SK-MEL-5 (cell line): ENCODE measurements at places on chromosomes 6 and 20.

GRCh38 chr6:4212588-4212987 lies 77.2 kb upstream of the ECI2 start:
- no peak for DNase-seq

GRCh38 chr6:113562248-113562647 lies 294.9 kb upstream of the MARCKS start:
- no peak for DNase-seq

DNA sequence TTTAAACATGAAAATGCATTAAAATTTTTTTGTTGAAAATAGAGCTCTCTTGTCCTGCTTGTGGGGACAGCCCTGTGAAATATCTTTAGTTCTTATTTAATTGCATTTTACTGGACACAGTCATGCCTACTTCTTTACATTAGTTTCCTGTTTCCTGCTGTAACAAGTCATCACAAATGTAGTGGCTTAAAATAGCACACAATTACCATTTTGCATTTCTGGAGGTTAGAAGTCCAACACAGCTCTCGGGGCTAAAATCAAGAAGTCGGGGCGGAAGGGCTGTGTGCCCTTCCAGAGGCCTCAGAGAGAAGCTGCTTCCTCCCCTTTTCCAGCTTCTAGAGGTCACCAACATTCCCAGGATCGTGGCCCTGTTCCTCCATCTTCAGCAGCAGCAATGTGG lies 29.4 kb downstream of the PNLDC1 start:
- no peak for DNase-seq

- DNase-seq, result no peak
These were observed 130.0 kb upstream of the ARG1 start for GRCh38 chr6:131443014-131443413.

GRCh38 chr6:161191007-161191406 lies 82.9 kb downstream of the AGPAT4 start:
- DNase-seq, result no peak

GRCh38 chr6:22071270-22072041 lies 225.4 kb downstream of the PRL start:
- DNase-seq, result peak; percentile 88

DNA sequence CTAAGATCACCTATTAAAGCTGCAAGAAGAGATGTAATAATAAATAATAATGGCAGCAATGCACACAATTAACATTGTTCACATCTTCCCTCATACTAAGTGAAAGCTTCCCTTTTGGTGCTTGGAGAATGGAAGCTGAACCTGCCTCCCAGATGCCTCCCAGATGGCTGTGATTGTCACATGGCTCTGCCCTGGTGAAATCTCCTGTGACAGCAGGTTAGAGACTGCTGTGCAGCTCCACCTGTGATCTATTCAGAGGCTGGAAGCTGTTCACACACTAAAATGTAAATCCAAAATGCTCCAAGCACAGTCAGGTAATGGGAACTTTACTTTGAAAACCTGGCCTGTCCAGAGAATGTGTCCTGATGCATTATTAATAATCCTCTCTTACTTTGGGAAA lies 41.7 kb upstream of the RGS17 start:
- no peak for DNase-seq

DNA sequence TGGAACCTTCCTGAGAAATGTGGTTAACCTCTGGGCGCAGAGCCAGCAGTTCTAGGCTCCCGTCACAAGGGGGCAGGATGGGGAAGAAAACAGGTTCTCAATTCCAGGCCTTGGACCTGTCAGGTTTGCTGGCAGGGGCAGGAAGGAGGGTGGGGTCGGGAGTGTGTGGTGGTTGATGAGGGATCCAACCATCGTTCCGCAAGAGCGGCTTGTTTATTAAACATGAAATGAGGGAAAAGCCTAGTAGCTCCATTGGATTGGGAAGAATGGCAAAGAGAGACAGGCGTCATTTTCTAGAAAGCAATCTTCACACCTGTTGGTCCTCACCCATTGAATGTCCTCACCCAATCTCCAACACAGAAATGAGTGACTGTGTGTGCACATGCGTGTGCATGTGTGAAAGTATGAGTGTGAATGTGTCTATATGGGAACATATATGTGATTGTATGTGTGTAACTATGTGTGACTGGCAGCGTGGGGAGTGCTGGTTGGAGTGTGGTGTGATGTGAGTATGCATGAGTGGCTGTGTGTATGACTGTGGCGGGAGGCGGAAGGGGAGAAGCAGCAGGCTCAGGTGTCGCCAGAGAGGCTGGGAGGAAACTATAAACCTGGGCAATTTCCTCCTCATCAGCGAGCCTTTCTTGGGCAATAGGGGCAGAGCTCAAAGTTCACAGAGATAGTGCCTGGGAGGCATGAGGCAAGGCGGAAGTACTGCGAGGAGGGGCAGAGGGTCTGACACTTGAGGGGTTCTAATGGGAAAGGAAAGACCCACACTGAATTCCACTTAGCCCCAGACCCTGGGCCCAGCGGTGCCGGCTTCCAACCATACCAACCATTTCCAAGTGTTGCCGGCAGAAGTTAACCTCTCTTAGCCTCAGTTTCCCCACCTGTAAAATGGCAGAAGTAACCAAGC lies 29.6 kb downstream of the SRSF3 start:
- DNase-seq, result peak; percentile 83

- no peak for DNase-seq
These were observed 982.0 kb upstream of the FLRT3 start for GRCh38 chr20:15319439-15319838.

DNA sequence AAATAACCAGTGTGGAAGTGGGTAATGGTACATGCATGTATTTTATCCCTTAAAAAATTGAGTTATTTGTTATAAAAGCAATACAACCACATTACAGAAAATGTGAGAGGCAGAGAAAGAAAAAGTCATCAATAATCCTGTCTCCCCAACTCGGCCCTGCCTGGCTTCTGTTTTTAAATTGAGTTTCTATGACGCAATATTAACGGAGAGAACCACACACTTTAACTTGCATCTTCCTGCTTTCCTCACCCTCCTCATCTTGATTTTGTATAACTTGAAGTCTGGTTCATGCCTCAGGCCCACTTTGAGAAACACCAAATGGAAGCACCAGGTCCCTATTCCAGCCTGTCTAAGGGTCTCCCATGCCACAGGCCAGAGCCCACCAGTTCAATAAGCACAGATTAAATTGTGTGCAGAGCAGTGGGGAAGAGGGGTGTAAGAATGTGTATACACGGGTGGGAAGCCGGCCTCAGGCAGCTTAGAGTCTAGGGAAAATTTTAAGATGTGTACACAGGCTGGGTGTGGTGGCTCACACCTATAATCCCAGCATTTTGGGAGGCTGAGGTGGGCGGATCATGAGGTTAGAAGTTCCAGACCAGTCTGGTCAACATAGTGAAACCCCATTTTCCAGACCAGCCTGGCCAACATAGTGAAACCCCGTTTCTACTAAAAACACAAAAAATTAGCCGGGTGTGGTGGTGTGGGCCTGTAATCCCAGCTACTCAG lies 15.9 kb downstream of the KCNK5 start:
- DNase-seq, result no peak

- DNase-seq, result no peak
These were observed 274.8 kb downstream of the LRFN2 start for GRCh38 chr6:40312213-40313015.

DNA sequence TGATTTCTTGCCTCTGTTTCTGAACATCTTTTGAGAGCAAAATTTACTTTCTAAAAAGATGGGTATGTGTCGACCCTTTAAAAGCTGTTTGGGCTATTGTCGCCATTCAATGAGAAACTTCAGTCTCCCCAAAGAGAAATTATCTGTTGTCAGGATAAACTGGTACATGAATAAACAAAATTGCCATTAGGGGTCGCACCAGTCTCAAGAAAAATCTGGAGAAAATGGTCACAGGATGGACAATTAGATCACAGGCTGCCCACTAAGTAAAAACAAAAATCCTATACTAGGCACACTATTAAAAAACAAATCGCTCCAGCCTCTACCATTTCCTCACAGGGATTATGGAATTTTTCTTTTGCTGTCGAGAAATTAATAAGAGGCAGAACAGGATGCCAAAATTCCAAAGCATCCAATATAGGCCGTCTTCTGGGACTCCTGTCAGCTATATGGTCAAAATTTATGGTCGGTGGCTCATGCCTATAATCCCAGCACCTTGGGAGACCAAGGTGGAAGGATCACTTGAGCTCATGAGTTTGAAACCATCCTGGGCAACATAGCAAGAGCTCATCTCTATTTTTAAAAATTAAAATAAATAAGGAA lies 5.5 kb upstream of the HLA-E start:
- peak; percentile 74 for DNase-seq

GRCh38 chr6:100088009-100088408 lies 94.0 kb upstream of the MCHR2 start:
- DNase-seq, result no peak

GRCh38 chr6:152698692-152699091 lies 995 bp downstream of the MYCT1 start:
- no peak for DNase-seq

- no peak for DNase-seq
These were observed 179.2 kb downstream of the PREX1 start for GRCh38 chr20:48648482-48649051.

DNA sequence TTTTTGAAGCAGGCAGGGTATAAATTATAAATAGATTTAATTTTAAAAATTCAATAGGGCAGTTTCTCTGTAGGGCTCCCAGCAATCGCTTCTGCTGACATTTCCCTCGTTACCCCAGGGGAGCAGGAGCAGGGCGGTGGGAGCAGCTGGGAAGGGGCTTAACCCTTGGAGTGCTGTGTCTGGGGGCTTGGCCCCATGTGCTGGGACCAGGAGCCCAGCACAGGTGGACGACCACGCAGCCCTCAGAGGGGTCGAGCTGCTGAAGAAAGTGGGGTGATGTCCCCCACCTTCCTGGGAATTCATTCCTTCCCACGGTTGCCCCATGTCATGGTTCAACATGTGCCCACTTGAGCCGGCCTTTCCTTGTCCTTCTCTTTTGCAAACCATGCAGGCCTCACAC lies 67.5 kb upstream of the STX16 start:
- DNase-seq, result no peak

DNA sequence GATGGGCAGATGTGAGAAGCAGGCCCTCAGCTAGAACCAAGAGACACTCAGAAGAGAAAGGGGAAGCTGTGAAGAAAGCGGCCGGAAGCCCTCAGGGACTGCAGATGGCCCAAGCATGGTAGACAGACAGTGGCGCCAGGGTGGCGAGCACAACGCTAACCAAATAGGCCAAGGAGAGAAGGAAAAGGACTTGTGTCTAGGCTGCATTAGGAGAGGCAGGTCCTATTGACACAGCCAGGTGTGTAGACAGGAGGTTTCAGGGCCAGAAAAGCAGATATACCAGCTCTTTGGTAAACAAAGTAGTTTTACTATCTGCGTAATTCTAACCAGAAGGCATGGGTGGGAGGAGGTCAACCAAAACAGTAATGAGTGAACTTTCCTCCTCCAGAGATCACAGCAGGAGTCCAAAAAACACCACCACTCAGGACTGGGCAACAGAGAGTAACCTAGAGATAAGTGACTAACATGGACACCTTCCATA lies 15.8 kb upstream of the MAP7 start:
- DNase-seq, result no peak

GRCh38 chr6:34412643-34413214 lies 13.1 kb downstream of the RPS10 start:
- DNase-seq, result no peak

GRCh38 chr20:11716239-11716944 lies 201.3 kb upstream of the BTBD3 start:
- peak; percentile 81 for DNase-seq

GRCh38 chr20:11315525-11315924 lies 602.2 kb upstream of the BTBD3 start:
- DNase-seq, result no peak

DNA sequence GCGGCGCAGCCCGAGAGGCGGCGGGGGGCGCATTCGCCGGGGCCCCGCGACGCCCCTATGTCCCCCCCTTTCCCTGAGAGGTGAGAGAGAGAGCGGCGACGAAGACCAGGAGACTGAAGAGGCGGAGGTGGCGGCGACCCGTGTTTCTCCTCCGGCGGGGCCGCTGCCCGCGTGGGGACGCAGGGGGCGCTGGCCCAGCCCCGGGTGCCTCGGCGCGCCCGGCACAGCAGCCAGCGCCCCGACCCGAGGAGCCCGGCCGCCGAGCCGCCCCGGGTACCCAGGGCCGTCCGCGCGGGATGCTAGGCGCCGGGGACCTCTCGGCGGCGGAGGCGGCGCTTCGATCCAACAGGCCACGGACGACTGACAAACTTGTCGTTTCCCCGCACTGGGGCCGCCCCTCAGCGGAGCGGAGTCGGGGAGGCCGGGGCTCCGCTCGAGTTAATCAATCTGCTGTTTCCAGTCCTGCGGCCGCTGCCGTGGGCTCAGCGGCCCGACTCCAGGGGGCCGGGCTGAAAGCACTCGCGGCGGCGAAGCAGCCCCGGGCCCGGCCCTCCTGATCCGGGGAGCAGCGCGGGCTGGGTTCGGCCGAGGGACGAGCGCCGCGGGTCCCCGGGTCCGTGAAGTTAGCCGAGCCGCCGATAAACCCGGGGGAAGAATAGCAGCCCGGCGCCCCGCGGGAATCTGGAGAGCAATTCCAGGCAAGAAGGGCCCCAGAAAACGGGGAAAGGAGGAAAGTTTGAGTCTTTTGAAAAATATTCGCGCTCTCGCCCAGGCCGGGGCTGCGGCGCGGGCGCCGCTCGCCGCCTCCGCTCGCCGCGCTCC lies 631 bp downstream of the MDGA1 start:
- no peak for DNase-seq

- no peak for DNase-seq
These were observed 8.1 kb upstream of the ID1 start for GRCh38 chr20:31596831-31597480.

DNA sequence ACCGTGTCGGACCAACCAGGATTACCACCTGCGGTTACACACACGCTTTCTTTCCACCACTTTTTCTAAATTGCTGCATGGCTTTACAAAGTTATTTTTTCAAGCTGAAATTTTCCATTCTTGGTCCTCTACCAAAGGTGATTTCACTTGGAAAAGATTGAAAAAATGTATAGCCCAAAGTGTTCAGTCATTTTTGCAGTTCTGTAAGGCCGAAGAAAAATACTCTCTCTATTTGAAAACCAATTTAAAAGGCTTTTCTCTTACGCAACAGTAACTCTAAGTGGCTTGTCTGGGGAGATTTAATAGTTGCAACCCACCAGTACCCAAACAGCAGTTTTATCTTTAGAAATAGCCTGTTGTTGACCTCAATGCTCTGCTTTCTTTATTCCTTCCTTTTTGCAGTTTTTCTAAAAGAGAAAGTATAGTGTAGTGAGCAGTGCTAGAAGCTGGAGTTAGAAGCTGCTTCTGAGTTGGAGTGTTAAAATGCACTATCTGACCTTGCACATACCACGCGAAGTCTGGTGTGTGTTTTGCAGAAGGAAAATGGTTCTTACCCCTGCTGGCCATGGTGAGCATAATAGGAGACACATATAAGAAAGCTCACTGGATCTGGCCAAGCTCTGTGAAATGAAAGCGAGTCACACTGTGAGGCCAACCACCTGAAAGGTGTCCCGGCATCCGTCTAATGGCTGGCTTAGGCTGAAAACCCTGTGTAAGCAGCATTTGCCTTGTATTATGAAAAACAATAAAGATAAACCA lies 271.6 kb upstream of the PRND start:
- DNase-seq, result peak; percentile 50

GRCh38 chr20:36094497-36094896 lies 60.0 kb upstream of the EPB41L1 start:
- no peak for DNase-seq

DNA sequence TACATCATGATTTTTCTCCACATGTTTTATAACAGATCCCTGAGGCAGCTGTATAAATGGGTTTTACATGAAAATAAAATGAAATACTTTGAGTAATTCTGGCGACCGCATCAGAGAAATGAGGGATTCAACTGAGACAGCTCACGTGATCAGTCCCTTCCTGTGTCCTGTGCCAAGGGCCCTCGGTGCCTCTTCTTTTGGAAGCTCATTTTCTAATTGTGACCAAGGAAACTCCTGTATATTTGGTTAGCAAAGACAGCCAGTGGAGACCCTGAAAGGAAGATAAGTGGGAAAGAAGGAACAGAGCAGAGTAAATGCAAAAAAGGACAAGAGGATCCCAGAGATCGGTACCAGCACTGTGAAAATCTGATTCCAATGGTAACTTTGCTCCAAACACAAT lies 129.9 kb downstream of the FYN start:
- DNase-seq, result no peak
